Activated CD8-positive, alpha-beta memory T cell treated with anti-CD3 and anti-CD28 coated beads, Interleukin-2, amount 10 ng/mL, durations not matched to agents 7 days and 5 days (primary cell): ENCODE measurements at places on chromosomes 2 and 18. TPM values are rescaled to one million over a fixed set of nuclear protein-coding genes. Genes with fewer than 3 reads are reported as not detected.

RAB6C gene
- not detected for total RNA-seq

GRCh38 chr2:3944071-3944470 is 240.7 kb downstream of the DCDC2C start:
- H3K27ac ChIP-seq: no peak overlapping the region
- DNase-seq: no peak
- no peak overlapping the region for H3K4me3 ChIP-seq
- no peaks in the 10 kb centered on the region for H3K4me1 ChIP-seq
- H3K36me3 ChIP-seq: no peaks in the 10 kb centered on the region

C2orf74 gene
- 7.8 TPM for total RNA-seq

GRCh38 chr2:228628682-228629081 is 447.2 kb upstream of the SPHKAP start:
- no peaks in the 10 kb centered on the region for H3K36me3 ChIP-seq
- H3K4me1 ChIP-seq: no peaks in the 10 kb centered on the region
- H3K27me3 ChIP-seq: no peaks in the 10 kb centered on the region
- DNase-seq: no peak
- H3K27ac ChIP-seq: no peak overlapping the region
- H3K4me3 ChIP-seq: no peak overlapping the region

DNA sequence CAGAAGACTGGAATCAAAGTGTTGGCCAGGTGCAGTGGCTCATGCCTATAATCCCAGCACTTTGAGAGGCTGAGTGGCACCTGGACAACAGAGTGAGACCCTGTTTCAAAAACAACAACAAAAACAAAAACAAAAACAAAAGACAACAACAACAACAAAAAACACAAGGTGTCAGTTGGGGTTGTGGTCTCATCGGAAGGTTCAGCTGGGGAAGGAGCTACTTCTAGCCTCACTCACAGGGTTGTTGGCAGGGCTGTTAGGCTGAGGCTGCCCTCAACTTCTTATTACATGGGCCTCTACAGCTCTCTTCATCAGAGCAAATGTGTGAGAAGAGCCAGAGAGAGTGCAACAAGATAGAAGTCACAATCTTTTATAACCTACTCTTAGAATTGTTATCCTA is 34.6 kb upstream of the CAB39 start:
- H3K27ac ChIP-seq: peak overlapping the region; percentile 75
- H3K36me3 ChIP-seq: peaks cover 29% of the 10 kb centered on the region
- no peak overlapping the region for H3K4me3 ChIP-seq
- no peaks in the 10 kb centered on the region for H3K27me3 ChIP-seq
- no peak for DNase-seq

DNA sequence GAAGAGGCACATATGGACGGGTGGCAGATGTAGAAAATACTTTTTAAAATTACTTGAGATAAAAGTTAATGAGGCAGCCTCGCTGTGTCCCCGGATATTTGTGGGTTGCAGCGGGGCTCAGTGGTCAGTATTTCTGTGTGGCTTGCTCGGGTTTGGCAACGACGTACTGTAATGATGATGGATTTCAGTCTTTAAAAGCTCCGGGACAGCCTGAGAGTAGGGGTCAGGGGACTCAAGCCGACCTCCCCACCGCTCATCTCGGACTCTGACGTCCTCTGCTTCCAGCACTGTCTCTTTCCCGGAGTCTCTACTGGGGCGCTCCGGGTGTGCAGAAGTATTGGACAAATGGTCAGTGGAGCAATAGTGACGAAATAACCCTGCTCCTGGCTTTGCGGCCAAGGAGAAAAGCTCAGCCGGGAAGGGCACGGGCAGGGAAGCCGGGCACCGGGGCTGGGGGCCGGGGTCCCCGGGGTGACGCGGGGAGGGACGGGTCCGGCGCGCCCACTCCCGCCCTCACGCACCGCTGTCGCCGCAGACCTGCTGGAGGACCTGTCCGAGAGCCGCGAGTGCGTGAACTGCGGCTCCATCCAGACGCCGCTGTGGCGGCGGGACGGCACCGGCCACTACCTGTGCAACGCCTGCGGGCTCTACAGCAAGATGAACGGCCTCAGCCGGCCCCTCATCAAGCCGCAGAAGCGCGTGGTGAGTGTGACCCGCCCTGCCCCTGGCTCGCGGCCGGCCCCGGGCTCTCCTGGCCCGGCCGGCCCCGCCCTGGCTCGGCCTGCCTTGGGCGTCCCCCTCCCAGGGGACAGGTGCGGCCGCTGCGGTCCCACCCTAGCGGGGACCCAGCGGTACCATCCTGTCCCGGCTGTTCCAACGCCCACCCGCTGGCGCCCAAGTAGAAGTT is 7.3 kb downstream of the GATA6 start:
- peaks cover 73% of the 10 kb centered on the region for H3K27me3 ChIP-seq
- H3K4me3 ChIP-seq: no peak overlapping the region
- H3K36me3 ChIP-seq: no peaks in the 10 kb centered on the region
- H3K4me1 ChIP-seq: no peaks in the 10 kb centered on the region
- DNase-seq: no peak

KRTCAP3 gene
- 4.5 TPM for total RNA-seq

- peaks cover 75% of the 10 kb centered on the region for H3K36me3 ChIP-seq
- peak overlapping the region; percentile 81 for H3K27ac ChIP-seq
- no peak for DNase-seq
Measured at GRCh38 chr2:238069021-238069709, 8.4 kb downstream of the SCLY start.

KIF3C gene
- 12.4 TPM for total RNA-seq

- H3K4me3 ChIP-seq: no peak overlapping the region
- H3K27me3 ChIP-seq: peaks cover 6% of the 10 kb centered on the region
- peaks cover 14% of the 10 kb centered on the region for H3K36me3 ChIP-seq
- H3K27ac ChIP-seq: peak overlapping the region; percentile 55
- peaks cover 51% of the 10 kb centered on the region for H3K4me1 ChIP-seq
Measured at GRCh38 chr2:46200100-46200690, 97.0 kb upstream of the EPAS1 start.

DNA sequence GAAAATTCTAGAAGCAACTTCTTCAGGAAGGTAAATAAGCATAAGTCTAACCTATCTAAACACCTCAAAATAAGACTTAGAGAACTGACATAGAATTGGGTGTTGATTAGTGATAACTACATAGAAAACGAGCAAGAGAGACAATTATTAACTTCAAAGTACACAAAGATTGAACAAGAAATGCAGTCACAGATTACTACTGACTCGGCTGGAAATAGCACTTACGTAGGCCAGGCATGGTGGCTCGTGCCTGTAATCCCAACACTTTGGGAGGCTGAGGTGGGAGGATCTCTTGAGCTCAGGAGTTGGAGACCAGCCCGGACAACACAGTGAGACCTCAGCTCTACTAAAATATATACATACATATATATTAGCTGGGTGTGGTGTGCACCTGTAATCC is 95.3 kb downstream of the NOL10 start:
- DNase-seq: no peak
- H3K27ac ChIP-seq: no peak overlapping the region
- no peaks in the 10 kb centered on the region for H3K27me3 ChIP-seq
- no peak overlapping the region for H3K4me3 ChIP-seq
- no peaks in the 10 kb centered on the region for H3K4me1 ChIP-seq
- peaks cover 22% of the 10 kb centered on the region for H3K36me3 ChIP-seq

FEV gene
- not detected for total RNA-seq

- no peak overlapping the region for H3K4me3 ChIP-seq
- H3K27me3 ChIP-seq: peaks cover 7% of the 10 kb centered on the region
- no peak for DNase-seq
Measured at GRCh38 chr2:58571181-58571852, 330.2 kb upstream of the FANCL start.

UGT1A6 gene
- total RNA-seq: not detected

MOCOS gene
- total RNA-seq: 0.64 TPM

GRCh38 chr2:68452158-68452900 is 14.8 kb downstream of the FBXO48 start:
- no peaks in the 10 kb centered on the region for H3K36me3 ChIP-seq
- H3K4me1 ChIP-seq: peaks cover 3% of the 10 kb centered on the region
- no peak overlapping the region for H3K27ac ChIP-seq
- H3K27me3 ChIP-seq: no peaks in the 10 kb centered on the region

CFLAR gene
- 242 TPM for total RNA-seq

DNA sequence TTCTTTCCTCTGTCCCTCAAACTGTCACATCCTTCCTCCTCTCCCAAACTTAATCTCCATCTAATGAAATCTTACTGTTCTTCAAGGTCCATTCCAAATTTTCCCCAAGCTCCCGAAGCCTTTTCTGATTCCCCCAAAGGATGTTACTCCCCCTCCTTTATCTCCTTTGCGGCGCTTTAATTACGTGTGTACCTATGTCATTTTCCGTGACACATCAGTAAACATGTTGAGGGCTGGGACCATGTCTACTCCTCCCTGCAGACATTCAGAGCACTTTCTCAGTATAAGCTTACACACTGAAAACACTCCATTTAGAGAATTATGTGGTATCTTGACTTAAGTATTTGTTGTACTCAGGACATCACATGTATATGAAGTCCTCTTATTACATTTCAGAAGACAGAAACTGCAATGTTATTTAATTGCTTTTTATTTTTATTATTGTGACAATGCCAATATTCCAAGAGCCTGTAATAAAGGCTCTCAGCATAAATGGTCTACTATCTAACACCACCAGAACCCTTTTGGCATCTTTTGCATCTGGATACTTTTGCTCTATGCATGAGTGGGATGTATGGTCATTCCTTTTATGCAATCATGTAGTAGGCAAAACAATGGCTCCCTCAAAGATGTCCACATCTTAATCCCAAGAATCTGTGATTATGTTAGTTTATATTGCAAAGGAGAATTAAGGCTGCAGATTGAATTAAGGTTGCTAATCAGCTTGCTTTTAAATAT is 1.8 kb downstream of the NMI start:
- H3K4me3 ChIP-seq: peak overlapping the region; percentile 84
- peaks cover 33% of the 10 kb centered on the region for H3K36me3 ChIP-seq
- DNase-seq: no peak
- peak overlapping the region; percentile 99 for H3K27ac ChIP-seq
- no peaks in the 10 kb centered on the region for H3K27me3 ChIP-seq
- H3K4me1 ChIP-seq: peaks cover 45% of the 10 kb centered on the region

DNA sequence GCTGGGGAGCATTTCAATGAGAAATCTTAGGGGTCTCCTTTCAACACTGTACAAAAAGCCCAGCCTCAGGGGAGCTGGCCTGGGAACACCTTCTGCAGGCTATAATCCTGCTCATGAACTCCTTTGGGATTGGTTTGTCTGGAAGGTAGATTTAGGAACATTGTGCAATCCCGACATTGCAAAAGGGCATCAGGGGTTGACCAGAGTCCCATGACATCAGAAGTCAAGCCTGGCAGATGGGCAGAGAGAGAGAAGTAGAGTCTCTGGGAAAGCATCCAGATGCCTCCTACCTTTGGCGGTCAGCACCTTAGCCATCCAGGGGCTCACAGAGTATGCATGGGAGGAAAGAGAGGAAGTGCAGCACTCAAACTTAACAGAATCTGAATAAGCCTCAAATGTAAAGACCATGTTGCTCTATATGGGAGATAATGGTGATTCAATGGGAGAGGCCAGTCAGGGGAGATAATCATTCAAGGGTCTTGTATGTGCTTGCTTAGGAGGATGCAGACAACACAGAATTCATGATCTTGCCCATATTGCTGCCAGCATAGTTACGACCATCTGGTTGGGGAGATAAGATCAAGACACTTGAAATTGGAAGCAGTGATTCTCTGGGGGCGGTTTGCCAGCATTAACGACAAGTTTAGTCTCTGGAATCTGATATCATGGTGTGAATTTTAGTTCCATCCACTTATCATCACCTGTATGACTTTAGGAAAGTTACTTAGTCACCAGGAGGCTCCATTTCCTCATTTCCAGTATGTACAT is 58.3 kb upstream of the UPP2 start:
- H3K4me3 ChIP-seq: no peak overlapping the region
- no peak overlapping the region for H3K27ac ChIP-seq
- DNase-seq: no peak
- H3K27me3 ChIP-seq: peaks cover 9% of the 10 kb centered on the region
- H3K4me1 ChIP-seq: no peaks in the 10 kb centered on the region
- no peaks in the 10 kb centered on the region for H3K36me3 ChIP-seq

- H3K27ac ChIP-seq: no peak overlapping the region
- no peaks in the 10 kb centered on the region for H3K36me3 ChIP-seq
- peaks cover 16% of the 10 kb centered on the region for H3K27me3 ChIP-seq
- no peak for DNase-seq
Measured at GRCh38 chr2:121969166-121969565, 213.7 kb downstream of the TSN start.

DNA sequence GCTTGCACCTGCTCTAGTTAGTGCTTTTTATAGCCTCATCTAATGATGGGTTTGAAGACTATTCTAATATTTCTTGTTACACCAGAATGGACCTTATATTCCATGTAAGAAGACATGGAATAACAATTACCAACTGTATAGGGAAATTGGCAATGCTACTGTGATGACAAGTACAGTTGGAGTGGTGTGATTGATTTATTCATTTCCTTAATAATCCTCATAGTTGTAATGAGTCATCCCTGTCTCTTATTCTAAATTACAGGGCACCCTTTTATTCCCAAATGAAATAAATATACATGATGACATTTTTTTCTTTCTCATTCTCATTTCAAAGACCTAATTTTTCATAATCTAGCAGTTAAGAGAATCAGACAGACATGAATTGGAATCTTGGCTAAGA is 18.3 kb upstream of the TLK1 start:
- peaks cover 3% of the 10 kb centered on the region for H3K27me3 ChIP-seq
- H3K36me3 ChIP-seq: no peaks in the 10 kb centered on the region
- no peak for DNase-seq

C2orf80 gene
- total RNA-seq: not detected

- peaks cover 80% of the 10 kb centered on the region for H3K27me3 ChIP-seq
- no peak overlapping the region for H3K4me3 ChIP-seq
- H3K27ac ChIP-seq: no peak overlapping the region
- H3K36me3 ChIP-seq: no peaks in the 10 kb centered on the region
- H3K4me1 ChIP-seq: no peaks in the 10 kb centered on the region
Measured at GRCh38 chr2:161436411-161436810, 20.3 kb downstream of the TBR1 start.

DNA sequence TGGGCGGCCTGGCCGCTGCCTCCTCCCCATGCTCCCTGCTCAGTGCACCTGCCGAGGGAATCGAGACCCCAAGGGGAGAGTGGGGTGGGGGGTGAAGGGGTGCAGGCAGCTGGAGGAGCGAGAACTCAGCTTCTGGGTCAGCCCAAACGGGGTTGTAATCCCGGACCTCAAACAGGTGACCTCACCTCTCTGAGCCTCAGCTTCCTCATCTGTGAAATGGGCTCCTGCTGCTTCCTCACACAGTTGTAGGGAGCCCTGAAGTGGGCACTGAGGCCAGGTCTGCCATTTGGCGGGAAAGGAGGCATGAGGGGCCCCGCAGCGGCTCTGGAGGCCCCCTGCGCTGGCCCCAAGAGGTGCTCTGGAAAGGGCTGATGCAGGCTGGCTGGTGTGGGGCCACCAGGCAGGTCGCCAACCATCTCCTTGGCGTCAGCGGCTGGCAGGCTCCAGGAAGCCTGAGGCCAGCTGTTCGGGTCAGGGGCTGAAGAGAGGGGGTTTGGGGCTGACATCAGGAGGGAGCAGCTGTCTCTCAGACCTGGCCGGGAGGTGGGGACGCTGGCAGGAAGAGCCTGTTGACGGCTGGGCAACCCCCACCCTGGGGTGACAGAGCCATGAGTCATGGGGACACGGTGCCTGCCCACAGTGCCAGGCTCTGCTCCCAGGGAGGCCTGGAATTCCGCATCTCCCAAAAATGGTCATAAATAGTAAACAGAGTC is 4.9 kb downstream of the KLHL30 start:
- H3K27me3 ChIP-seq: no peaks in the 10 kb centered on the region
- H3K27ac ChIP-seq: no peak overlapping the region
- H3K4me1 ChIP-seq: no peaks in the 10 kb centered on the region
